ENCODE measurements at places on chromosomes 6 and 20.
A peak's percentile ranks its signal among the peaks of the same experiment; 100 is the strongest.

DNA sequence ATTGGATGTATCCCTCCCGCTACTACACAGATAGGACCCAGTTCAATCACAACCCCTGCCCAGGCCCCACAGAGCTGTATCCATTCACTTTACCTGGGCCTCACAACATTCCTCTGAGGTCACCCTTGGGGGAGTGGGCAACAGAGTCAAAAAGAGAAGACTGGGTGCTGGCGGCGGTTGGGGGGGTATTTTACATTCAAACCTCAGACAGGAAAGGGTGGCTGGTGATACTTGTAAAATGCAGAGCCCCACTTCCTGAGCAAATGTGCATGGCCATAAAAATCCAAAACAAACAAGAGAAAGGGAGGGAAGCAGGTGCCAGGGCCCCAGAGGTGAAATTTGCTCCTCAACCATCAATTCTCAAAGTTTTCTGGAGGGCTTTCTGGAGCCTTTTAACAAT lies 3.5 kb downstream of the LRFN2 start:
- no peak for DNase-seq

- DNase-seq: no peak
These were observed 180.0 kb upstream of the UST start for GRCh38 chr6:148566664-148567350.

GRCh38 chr20:53773792-53774401 lies 180.3 kb upstream of the ZNF217 start:
- DNase-seq: no peak

DNA sequence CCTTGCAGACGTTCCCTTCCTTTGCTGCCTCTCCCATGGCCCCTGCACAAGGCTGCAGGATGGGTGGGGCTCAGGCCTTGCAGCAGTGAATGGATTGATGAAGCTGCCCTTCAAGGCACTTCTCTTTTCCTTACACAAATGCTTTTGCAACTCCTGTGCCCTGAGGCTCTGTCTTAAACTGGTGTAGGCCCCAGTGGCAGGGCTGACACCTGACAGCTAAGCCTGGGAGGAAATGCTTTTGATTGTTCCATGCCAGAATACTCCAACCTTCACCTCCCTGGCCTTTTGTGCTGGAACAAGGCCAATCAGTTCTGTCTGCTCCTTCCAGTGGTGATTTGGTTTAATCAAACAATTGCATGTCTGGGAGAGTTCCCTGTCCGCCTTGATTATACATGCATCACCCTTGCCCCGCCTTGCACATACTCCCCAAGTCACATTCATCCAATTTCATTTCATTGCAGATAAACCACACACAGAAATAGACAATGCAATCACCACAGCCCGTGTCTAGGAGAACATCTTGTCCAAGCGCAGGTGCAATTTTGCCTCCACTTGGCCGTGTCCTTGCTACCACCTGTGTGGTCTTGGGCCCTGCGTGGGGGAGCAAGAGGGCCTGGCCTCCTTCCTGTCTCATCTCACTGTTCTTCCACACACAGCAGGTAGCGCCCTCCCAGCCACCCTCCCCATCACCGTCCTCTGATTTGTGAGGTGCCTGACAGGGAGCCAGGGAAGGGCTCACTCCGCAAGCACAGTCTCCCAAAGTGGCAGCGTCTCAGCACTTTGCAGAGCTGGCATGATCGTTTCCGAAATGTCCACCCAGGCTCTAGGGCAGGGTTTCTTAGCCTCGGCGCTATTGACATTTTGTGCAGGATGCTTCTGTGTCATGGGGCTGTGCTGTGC lies 120.4 kb downstream of the CDH26 start:
- no peak for DNase-seq

GRCh38 chr6:18151801-18152200 lies 3.1 kb downstream of the TPMT start:
- no peak for DNase-seq

DNA sequence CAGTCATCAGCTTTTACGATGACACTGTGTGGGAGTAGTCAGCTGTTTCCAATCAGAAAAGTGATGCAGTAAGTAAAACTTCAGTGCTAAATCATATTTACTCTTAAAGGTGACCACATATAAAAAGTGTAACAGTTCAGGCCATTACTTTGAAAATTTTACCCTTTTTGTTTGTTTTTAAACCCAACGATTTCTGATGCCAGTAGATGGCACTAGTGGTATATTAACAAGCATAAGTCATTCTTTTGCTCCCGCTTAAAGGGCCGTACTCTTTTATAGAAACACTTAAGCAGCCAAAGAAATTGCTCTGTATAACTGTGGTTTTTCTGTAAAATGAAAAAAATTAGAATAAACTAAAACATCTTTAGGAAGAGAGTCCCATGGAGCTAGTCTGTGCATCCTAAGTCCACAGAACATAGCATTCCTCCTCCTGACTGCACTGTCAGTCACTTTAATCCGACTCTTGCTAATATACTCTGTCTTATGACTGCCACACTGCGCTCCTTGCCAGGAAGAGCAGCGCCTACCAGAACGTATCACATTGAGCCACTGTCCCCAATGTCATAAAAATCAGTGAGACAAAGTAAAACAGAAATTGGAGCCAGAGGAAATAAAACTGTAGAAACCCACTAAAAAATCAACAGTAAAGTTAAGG lies 25.0 kb downstream of the HEBP2 start:
- no peak for DNase-seq

DNA sequence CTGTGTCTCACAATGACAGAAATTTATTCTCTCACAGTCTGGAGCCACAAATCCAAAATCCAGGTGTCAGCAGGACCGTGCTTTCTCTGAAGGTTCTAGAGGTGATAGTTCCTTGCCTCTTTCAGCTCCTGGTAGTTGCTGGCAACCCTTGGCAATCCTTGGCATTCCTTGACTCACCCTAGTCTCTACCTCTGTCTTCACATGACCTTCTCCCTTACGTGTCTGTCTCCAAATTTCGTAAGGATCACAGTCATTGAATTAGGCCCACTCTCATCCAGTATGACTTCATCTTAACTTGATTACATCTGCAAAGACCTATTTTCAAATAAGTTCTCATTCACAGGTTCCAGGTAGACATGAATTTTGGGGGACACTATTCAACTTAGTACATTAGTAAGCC lies 143.1 kb downstream of the CEP57L1 start:
- DNase-seq: no peak

- DNase-seq: no peak
These were observed 229.4 kb downstream of the TSHZ2 start for GRCh38 chr20:53201588-53201987.

- no peak for DNase-seq
These were observed 5.4 kb upstream of the VSX1 start for GRCh38 chr20:25087186-25087929.

DNA sequence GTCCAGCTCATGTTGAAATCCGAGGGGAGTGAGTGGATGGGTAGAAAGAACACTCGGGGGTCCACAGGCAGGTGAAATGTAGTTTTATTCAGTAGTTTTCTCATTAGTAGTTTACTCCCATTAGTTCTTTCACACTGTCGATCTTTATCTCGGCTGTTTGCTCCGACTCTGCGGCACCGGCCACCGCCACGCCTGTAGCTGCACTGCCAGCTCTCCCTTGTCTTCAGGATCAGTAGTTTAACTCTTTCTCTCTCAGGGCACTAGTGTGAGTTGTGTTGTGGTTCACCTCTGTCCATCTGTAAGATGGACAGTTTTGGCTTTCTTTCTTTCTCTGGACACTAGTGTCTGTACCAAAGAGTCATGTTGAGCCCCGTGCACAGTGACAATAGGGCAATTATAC lies 195.7 kb downstream of the LMBRD1 start:
- no peak for DNase-seq

DNA sequence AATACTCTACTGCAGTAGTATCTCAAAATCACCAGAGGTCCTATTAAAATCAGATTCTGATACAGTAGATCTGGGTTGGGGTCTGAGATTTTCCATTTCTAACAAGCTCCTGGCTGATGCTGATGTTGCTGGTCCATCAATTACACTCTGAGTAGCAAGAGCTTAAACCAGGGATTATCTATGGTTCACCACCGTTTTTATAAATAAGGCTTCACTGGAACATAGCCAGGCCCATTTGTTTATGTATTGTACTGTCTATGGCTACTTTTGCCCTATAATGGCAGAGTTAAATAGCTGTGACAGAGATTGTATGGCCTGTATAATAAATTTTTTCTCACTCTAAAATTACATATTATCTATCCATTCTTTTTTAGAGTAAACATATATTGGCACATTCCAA lies 53.0 kb downstream of the NUDT3 start:
- DNase-seq: no peak

DNA sequence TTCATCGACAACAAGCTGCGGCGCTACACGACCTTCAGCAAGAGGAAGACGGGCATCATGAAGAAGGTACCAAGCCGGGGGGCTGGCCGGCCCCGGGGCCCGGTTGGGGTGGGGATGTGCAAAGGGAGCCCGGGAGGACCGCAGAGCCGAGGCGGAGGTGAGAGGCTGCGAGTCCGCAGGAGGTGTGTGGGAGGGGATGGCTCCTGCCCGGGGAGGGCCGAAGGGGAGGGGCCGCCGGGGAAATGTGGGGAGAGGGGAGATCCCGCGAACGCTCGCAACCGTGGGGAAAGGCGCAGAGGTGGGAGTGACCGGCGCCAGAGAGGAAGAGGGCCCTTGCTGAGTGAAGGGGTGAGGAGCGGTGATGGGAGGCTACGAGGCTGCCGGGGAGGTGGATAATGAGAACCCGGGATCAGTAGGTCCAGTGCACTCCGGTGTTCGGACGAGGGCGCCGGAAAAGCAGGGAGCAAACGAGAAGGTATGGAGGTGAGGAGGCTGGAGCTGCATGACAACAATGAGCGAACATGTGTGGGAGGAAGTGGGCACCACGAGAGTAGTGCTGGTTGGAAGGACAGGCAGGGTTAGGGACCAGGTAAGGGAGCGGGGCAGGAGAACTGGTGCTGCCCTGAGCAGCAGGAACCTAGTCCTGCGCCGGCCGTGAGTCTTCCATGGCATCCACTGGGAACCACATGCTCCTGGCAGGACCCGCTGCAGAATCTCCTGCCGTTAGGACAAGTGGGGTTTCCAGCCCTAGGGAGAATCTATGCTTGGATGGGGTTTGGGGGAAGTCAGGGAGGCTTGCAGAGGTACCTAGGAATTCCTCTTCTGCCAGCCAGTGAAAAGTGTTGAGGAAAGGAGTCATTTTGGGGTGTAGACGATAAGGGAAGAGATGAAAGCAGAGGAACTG lies 1.3 kb downstream of the SRF start:
- DNase-seq: peak; percentile 45

DNA sequence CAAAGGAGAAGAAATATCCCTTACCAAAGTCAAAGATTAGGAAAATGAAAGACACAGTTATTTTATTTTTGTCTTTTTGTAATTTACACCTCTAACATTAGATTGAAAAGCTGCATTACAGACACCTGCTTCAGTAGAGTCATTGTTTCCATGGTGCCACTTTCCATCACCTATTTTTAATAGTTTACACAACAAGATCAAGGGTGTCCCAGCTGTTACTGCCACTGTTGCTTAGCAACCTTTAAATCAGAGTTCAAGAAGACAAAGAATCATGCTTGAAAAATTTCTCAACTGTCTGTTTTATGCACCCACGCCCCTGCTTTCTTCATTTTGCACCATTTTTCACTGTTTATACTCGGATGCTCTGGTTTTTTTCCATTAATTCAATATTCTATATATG lies 668.2 kb upstream of the GJE1 start:
- no peak for DNase-seq

- no peak for DNase-seq
These were observed 10.5 kb upstream of the BHLHE23 start for GRCh38 chr20:63017076-63017825.

GRCh38 chr6:44064948-44065272 lies 62.3 kb downstream of the MRPL14 start:
- DNase-seq: no peak

DNA sequence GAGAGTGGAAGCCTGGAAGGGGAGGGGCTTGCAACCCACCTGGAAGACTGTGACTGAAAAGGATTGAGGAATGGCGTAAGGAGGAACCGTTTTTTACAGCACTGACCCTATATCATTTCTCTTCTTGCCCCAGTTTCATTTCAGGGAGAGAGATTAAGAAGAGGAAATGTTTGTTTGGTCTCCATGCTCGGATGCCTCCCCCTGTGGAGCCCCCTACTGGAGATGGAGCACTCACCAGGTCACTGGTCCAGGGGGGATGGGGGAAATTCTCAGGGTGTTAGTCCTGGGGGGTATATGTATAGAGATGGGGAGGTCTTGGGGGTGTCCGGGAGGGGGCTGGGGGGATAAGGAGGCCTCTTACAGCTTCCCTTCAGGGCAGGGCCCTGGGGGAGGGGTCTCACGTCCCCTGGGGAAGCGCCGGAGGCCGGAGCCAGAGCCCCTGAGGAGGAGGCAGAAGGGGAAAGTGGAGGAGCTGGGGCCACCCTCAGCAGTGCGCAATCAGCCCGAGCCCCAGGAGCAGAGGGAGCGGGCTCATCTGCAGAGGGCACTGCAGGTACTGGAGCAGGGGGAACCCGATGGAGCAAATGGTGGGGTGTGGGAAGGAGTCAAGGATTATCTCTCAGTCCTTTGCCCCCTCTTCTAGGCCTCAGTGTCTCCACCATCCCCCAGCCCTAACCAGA lies 3.2 kb downstream of the CUTA start:
- no peak for DNase-seq

DNA sequence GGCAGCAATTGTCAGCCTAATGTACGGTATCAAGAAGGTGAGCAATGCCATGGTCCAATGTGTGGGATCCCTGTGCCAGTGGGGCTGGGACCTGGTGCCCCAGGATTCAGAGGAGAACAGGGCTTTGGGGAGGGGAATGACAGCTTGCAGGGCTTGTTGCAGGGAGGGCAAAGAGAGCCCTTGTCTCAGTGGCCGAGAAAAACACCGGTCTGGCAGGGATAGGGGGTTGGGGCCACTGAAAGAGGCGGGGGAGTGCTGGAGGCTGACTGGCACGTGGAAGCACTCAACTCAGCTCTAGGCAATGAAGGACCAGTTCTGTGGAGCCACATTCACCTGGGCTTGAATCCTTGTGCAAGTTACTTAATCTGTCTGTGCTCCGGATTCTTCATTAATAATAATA lies 3.5 kb upstream of the MUCL3 start:
- no peak for DNase-seq

- DNase-seq: no peak
These were observed 42.0 kb downstream of the DOK5 start for GRCh38 chr20:54517241-54517975.

- DNase-seq: no peak
These were observed 71.7 kb upstream of the GTSF1L start for GRCh38 chr20:43798291-43799149.

DNA sequence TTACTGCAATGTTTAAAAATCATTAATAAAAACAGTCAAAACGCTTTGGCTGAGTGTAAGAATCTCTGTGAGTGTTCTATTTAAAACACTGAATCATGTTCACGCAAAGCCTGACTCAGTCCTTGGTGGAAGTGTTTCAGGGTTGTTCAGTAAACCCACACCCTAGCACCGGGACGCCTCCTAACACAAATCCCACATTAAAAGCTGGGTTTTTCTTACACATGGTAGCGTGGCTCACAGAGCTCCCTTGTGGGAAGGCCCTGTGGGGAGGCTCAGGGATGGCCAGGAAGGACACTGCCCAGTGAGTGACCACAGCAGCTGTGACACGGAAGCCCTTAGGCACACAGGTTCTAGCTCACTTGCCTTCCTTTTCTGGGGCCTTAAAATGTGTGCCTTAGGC lies 80.2 kb downstream of the GMPR start:
- DNase-seq: no peak

GRCh38 chr20:58913079-58913478 lies 60.6 kb downstream of the GNAS start:
- no peak for DNase-seq

- DNase-seq: no peak
These were observed 96.3 kb upstream of the NEDD9 start for GRCh38 chr6:11328613-11329247.

Measured in activated B cell treated with CpG ODN at 0.5 μM for 24 hours (primary cell).